ENCODE measurements at places on chromosomes 5 and 9. TPM values are rescaled to one million over a fixed set of nuclear protein-coding genes. Genes with fewer than 3 reads are reported as not detected.

DNA sequence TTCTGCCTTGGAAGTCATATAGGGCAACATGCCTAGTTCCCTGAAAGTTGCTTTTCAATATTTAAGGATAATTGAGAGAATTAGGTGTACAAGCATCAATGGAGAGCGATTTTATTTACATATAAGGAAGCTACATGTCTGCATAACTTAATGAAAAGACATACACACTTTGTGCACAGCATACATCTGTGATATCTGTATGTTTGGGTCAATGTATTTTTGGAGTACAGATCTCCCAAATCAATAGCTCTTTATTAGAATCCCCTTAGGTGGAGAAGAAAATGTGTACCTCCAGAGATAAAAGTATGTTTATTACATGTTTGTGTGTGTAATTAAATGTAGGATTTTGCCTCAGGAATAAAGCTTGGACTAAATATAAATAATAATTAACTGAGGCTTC is 373.7 kb upstream of the CCNH start:
- peaks cover 35% of the 10 kb centered on the region for H3K27me3 ChIP-seq
- H3K4me1 ChIP-seq: no peaks in the 10 kb centered on the region
- H3K36me3 ChIP-seq: no peaks in the 10 kb centered on the region

DNA sequence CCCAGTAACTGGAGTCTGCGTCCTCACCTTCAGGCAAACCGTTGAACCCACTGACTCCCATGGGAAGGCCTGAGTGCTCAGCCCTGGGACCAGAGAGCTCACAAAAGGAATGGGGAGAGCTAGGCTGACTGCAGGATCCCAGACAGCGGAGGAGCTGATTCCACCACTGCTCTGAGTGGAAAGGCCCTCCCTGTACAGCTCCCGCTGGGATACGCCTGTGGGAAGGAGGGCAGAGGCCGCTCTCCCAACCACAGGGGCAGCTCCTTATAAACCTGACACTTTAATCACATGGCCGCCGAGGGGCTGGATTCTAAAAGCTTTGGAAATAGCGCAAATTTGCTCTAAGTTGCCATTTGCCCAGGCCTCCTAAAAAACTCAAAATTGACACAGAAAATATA is 37.1 kb downstream of the DBH start:
- H3K4me3 ChIP-seq: no peak overlapping the region
- no peak overlapping the region for H3K27ac ChIP-seq
- no peaks in the 10 kb centered on the region for H3K36me3 ChIP-seq

GRCh38 chr9:118215549-118215948 is 511.3 kb downstream of the TLR4 start:
- no peaks in the 10 kb centered on the region for H3K4me1 ChIP-seq
- H3K27me3 ChIP-seq: no peaks in the 10 kb centered on the region
- no peak overlapping the region for H3K27ac ChIP-seq
- no peak overlapping the region for H3K4me3 ChIP-seq
- H3K36me3 ChIP-seq: no peaks in the 10 kb centered on the region
- DNase-seq: no peak

The HRH2 gene
- total RNA-seq: 22.8 TPM

The ZNF354C gene
- total RNA-seq: 8.3 TPM

DNA sequence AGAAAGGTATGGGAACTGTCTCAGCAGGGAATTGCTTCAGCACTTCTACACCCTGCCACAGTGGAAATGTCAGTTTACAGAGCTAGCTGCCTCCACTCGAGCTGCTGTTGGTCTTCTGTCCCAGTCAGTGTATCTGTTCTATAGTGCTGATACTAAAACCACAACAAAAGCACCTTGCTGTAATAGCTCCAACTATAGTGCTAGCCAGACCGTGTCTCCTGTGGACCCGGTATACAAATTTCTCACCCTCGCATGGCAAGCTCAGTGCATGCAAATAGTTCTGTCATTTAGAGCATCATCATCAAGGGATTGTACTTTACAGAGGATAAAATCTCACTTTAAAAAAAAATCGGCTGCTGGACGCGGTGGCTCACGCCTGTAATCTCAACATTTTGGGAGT is 51.5 kb upstream of the IQGAP2 start:
- no peak overlapping the region for H3K4me3 ChIP-seq
- no peaks in the 10 kb centered on the region for H3K27me3 ChIP-seq
- H3K27ac ChIP-seq: no peak overlapping the region
- H3K36me3 ChIP-seq: no peaks in the 10 kb centered on the region

The MEIKIN gene
- not detected for total RNA-seq

DNA sequence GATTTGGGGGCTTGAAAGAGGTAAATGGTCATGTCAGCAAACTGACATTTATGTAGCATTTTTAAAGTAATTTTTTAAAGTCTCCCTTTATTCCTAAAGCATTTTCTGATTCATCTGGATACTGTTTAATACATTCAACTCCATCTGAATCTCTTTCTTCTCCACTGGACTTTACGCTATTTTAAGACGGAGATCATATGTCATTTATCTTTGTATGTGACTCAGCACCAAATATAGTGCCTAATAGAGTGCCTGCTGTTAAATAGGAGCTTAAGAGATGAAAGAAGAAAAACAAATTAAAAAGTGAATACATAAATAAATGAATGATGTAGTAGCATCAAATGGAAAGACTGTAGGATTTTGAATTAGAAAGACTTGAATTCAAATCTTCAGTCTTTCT is 548.8 kb upstream of the SMC2 start:
- H3K36me3 ChIP-seq: no peaks in the 10 kb centered on the region
- no peaks in the 10 kb centered on the region for H3K4me1 ChIP-seq
- no peak overlapping the region for H3K4me3 ChIP-seq
- no peaks in the 10 kb centered on the region for H3K27me3 ChIP-seq

The CDX1 gene
- total RNA-seq: not detected

The CCDC180 gene
- total RNA-seq: 2.5 TPM

DNA sequence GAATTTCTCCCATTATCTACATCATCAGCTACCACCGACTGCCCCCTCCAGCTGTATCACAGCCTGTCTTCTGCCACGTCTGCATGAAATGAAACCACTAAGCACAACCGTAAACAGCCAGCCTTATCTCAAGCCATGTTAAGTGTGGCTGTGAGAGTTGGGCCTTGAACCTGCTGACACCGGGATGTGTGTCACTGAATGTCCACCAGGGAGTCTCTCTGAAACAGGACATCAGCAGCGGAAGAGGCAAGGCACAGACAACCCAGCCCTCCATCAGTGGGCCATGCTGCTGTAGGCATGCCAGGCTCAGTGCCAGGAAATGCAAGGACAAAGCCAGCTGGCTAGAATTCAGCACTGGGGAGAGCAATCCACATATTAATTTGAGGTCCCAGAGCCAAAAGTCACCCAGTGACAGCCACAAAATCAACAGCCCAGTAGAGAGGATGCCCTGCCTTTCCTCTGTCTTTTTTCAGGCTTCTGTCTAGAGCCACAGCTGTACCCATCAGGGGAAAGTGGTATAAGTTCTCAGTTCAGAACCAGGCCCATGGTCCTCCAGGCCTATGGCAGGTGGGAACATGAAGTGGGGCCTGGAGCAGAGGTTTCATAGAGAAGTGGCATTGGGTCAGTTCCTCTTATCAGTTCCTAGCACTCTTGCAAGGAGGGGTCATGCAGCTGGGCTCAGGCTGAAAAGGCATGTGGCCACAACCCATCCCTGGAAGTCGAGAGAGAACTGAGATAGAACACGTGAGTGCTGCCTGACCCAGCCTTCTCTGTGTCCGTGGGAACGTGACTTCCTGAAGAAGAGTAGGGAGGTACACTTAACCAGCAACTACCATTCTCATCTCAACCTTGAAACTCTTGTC is 199.4 kb downstream of the ESM1 start:
- DNase-seq: no peak
- no peak overlapping the region for H3K4me3 ChIP-seq
- H3K27ac ChIP-seq: no peak overlapping the region
- peaks cover under 1% of the 10 kb centered on the region for H3K27me3 ChIP-seq
- H3K4me1 ChIP-seq: no peaks in the 10 kb centered on the region

The C5orf46 gene
- not detected for total RNA-seq

DNA sequence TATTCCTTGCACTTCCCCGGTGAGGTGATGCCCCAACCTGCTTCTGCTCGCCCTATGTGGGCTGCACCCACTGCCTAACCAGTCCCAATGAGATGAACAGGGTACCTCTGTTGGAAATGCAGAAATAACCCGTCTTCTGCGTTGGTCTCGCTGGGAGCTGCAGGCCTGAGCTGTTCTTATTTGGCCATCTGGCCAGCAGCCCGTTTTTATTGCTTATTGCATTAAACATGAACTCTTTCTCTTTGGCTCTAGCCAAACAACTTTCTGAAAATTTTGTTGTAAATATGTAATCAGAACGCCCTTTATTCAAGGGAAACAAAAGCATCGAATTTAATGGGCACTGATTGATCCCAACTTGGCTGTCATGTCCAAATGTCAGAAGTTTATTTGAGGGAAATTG is 124.7 kb upstream of the FTMT start:
- H3K27ac ChIP-seq: no peak overlapping the region
- H3K27me3 ChIP-seq: no peaks in the 10 kb centered on the region
- no peaks in the 10 kb centered on the region for H3K4me1 ChIP-seq
- H3K4me3 ChIP-seq: no peak overlapping the region

DNA sequence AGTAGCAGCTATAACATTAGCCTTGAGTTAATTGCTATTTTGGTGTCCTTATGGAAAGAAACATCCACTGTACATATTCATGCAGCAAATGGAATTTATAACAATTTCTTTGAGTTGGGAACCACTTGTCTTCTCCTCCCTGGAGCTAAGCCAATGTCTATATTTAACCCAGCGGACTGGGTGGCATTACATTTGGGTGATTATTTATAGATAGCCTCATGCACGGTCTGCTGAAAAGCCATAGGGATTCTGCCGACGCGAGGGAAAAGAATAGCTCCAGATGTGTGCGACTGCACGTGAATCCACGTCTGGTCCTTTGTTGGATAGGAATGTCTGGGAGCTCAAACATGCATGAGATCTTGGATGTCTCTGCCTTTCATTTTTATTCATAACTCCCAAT is 157.5 kb upstream of the BRINP1 start:
- no peak for DNase-seq
- H3K36me3 ChIP-seq: no peaks in the 10 kb centered on the region
- no peak overlapping the region for H3K27ac ChIP-seq
- no peaks in the 10 kb centered on the region for H3K27me3 ChIP-seq

GRCh38 chr9:88174324-88174723 is 36.0 kb upstream of the SPATA31C2 start:
- no peak overlapping the region for H3K4me3 ChIP-seq
- H3K27me3 ChIP-seq: peaks cover 31% of the 10 kb centered on the region
- no peak overlapping the region for H3K27ac ChIP-seq
- H3K36me3 ChIP-seq: no peaks in the 10 kb centered on the region
- no peak for DNase-seq

DNA sequence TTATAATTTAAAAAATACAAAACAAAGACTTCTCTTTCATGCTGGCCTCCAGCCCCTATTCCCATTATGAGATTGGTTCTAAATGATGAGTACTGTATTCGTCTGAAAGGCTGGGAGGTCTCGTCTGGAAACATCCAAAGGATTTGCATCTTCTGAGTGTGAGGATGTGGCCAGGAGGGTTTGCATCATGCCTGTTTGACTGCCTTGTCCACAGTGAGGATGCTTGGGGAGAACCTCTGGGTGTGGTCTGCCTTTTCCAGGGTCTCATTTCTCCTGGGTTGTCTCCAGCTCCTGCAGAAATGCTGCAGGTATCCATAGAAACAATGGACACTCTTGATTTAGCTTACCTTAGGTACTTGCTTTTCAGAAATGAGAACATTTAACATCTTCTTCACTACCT is 26.4 kb upstream of the CXCL14 start:
- H3K4me1 ChIP-seq: no peaks in the 10 kb centered on the region
- H3K4me3 ChIP-seq: no peak overlapping the region
- no peaks in the 10 kb centered on the region for H3K36me3 ChIP-seq

GRCh38 chr5:151156507-151157420 is 815 bp downstream of the ANXA6 start:
- H3K27ac ChIP-seq: peak overlapping the region; percentile 98
- H3K36me3 ChIP-seq: peaks cover 4% of the 10 kb centered on the region
- peak overlapping the region; percentile 98 for H3K4me3 ChIP-seq
- no peaks in the 10 kb centered on the region for H3K27me3 ChIP-seq
- peaks cover 83% of the 10 kb centered on the region for H3K4me1 ChIP-seq

The FRMD3 gene
- total RNA-seq: 0.38 TPM

DNA sequence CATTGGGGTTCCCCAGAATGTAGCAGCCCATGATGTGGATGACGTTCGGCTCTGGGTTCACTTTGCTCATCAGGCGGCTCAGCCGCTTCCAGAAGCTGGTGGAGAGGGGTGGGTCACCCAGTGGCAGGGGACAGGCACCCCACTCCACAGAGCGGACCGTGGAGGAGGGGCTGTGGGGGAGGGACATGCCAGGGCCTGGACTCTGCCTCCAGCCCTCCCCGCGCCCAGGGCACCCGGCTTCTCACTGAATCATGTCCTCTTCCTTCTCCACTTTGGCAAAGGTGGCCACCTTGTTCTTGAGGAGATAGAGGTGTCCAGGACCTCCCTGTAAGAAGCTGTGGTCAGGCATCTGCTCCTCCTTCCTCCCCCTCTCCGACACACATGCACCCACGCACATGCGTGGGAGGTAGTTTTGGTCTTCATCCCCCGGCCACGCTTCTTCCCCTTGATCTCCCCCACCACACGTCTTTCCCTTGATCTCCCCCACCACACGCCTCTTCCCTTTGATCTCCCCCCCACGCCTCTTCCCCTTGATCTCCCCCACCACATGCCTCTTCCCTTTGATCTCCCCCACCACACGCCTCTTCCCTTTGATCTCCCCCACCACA is 8.9 kb upstream of the ENTPD8 start:
- DNase-seq: no peak
- H3K27ac ChIP-seq: no peak overlapping the region
- no peaks in the 10 kb centered on the region for H3K27me3 ChIP-seq
- H3K4me3 ChIP-seq: no peak overlapping the region
- H3K4me1 ChIP-seq: peaks cover 31% of the 10 kb centered on the region

The C5orf58 gene
- total RNA-seq: not detected

The MYOZ3 gene
- 0.16 TPM for total RNA-seq

GRCh38 chr9:91156451-91157234 is 205.1 kb downstream of the AUH start:
- no peaks in the 10 kb centered on the region for H3K27me3 ChIP-seq
- H3K27ac ChIP-seq: peak overlapping the region; percentile 93
- peaks cover 70% of the 10 kb centered on the region for H3K4me1 ChIP-seq
- peaks cover 14% of the 10 kb centered on the region for H3K36me3 ChIP-seq
- DNase-seq: no peak

- DNase-seq: no peak
- no peaks in the 10 kb centered on the region for H3K36me3 ChIP-seq
- peaks cover 16% of the 10 kb centered on the region for H3K27me3 ChIP-seq
- no peak overlapping the region for H3K27ac ChIP-seq
- no peaks in the 10 kb centered on the region for H3K4me1 ChIP-seq
- H3K4me3 ChIP-seq: no peak overlapping the region
These were observed 30.7 kb downstream of the SLC1A3 start for GRCh38 chr5:36637101-36637500.

- DNase-seq: no peak
- H3K4me1 ChIP-seq: peaks cover 39% of the 10 kb centered on the region
- no peak overlapping the region for H3K4me3 ChIP-seq
- no peak overlapping the region for H3K27ac ChIP-seq
- peaks cover 6% of the 10 kb centered on the region for H3K27me3 ChIP-seq
These were observed 35.6 kb downstream of the DAPK1 start for GRCh38 chr9:87533271-87533670.

Measured in activated T-cell treated with anti-CD3 and anti-CD28 coated beads, Interleukin-2, amount 50 U/mL, for 72 hours (primary cell).